ENCODE measurements at places on chromosomes 12 and 14. TPM values are rescaled to one million over a fixed set of nuclear protein-coding genes. Genes with fewer than 3 reads are reported as not detected.

DNA sequence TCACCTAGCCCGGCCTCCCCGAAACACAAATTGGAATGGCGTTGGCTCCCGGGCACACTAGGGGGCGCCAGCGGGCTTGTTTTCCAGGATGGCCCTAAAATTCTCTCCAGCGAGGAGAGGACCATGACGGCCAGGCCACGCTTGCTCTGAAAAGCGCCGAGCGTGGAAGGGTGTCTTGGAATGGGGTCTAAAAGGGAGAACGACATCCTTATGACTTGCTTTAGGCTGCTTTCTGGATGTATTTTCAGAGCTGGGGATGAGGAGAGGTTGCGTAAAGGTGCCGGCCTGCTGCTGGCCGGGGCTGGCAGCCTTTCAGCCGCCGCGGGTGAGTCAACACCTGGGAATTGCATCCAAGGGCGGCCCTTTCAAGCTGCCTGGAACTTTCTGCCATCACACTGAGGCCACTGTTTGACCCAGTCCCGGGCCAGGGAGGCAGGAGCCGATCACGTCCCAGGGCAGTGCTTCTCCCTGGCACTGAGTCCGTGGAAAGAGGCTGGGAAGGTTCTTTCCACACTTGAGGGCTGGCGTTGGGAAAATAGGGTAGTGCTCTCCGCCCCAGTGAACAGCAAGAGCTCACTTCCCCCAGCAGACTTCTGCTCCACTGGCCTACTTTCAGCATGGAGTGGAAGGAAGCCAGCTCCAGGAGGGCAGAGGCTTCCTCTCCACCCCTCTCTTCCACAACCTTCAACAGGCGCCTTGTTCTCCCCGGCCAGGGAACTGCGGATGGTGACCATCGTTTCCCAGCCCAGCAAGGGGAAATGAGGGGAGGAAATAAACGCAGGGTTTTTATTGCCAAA is 216.2 kb downstream of the TTC8 start:
- DNase-seq: peak; percentile 88

GRCh38 chr12:116492703-116493324 is 66.4 kb upstream of the MAP1LC3B2 start:
- no peak for DNase-seq

DNA sequence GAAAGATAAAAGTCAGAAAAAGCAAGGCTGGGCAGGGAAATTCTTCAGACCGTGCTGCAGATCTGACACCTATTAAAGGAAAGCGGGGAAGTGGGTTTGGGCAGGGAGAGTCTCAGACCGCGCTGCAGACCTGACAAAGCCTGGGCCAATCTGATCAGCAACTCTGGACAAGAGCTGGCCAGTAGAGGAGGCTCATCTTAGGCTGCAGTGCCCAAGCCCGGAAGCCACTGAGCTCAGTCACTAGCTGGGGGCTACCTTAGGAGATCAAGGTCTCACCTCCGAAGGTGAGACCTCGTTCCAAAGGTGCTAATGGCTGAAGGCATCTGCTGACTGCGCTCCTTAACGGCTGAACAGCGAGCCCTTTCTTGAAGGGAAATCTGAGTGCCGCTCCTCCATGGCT is 60.2 kb downstream of the SINHCAF start:
- DNase-seq: no peak

DNA sequence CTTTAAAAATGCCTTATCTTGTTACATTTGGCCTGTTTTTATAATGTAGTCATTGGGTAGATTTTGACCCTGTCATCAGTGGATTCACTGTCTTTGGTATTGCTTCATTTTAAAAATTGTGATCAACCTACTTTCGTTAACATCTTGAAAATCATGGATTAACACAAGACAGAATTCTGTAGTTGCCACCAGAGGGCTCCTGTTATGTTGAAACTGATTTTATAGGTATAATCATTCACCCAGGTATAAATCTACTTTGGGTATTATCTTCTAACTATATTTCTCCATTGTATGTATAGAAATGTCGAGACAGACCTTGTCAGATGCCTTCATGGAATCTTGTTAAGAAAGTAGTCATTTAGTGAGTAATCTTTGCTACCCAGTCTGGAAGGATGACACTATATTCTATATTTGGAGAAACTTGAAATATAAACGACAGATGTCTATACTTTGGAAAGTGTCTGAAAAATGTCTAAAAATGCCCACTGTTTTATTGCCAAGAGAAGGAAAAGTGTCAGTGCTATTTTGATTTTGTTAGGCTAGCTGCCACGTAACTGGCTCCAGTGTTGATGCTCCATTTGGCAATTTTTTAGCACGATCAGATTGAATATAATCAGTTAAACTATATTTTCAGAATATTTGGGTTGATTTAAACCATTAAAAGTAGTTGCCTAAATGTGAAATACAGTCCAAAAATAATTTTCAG is 129.4 kb downstream of the PELI2 start:
- no peak for DNase-seq

GRCh38 chr12:7354529-7354928 is 50.7 kb downstream of the ACSM4 start:
- DNase-seq: no peak

GRCh38 chr14:77556946-77557345 is 58.3 kb upstream of the ISM2 start:
- DNase-seq: no peak

DNA sequence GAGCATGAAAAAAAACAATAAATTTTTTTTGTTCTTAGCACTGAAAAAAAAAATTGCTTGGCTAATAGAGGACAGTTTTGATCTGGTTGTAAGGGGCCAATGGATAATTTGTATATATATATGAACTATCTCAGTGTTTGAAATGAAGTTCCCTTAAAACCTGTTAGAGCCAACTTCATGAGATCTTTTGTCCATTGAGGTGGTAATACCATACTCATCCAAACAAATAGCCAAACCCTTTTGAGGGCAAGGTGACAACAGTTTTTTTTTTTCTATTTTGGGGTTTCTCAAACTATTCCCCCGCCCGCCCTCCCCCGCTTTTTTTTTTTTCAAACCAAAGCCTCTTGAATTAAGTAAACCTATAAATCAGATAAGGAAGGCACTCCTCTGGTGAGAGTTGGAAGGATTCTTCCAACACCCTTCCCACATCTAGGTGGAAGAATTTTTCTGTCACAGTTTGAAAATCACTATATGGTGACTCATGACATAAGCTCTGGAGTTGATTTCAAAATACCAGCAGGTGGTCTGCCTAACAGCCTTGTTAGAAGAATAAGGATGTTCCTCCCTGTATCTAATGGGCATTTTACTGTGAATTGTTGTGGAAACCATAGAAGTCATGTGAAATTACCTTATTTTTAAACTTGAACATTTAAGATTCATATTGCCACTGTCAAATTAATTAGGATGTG is 10.2 kb downstream of the ARHGAP5 start:
- DNase-seq: no peak

DNA sequence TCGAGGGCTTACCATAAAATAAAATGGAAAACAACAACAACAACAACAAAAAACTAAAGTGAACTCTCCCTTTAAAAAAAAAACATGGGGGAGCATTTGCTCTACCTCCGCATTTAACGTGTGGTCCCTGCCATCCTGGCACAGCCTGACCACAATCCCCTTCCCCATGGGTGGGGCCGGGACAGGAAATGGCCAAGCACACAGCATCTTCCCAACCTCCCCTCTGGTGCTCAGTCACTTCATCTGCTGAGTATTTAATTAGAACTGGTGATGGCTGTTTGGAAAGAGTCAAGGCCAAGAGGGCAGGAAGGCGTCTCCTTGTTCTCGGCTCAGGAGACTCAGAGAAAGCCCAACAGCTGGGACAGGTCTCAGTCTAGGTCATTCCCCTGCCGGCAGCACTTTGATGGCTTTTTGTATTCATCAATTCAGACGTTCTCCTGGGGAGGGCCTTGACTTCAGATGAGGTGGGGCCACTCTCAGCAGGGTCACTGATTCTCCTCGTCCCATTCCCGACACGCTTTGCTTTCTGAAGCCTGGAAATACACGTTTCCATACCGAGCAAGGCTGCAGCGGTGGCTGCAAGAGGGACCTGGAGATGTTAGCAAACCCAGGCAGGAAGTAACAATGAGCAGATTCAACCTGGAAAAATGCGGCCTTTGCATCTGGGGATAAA is 44.4 kb downstream of the ANO2 start:
- no peak for DNase-seq

- DNase-seq: no peak
Measured at GRCh38 chr12:79673354-79673753, 17.4 kb downstream of the PAWR start.

- DNase-seq: no peak
Measured at GRCh38 chr12:126761420-126761819, 1505.5 kb upstream of the TMEM132C start.

Gene NOS1
- total RNA-seq: 0.40 TPM

Gene KCNJ8
- 15.0 TPM for total RNA-seq

Gene CLEC9A
- total RNA-seq: 1.2 TPM

Gene SPIC
- total RNA-seq: not detected

Gene SLC7A7
- 72.7 TPM for total RNA-seq

Gene ZC2HC1C
- total RNA-seq: 3.9 TPM

Measured in mucosa of gallbladder (tissue), 1 donor.